Fibroblast of villous mesenchyme (primary cell): ENCODE measurements at places on chromosomes 5 and 9. TPM values are rescaled to one million over a fixed set of nuclear protein-coding genes. Genes with fewer than 3 reads are reported as not detected.

- DNase-seq, result no peak
Measured at GRCh38 chr9:113301548-113301947, 1.6 kb downstream of the RNF183 start.

GRCh38 chr9:5566054-5566618, 55.8 kb downstream of the PDCD1LG2 start:
- no peak for DNase-seq

TEX48 gene
- not detected in 2 replicates for total RNA-seq

CCDC192 gene
- total RNA-seq, result not detected in 2 replicates
